NCI-H524 treated with DMSO at 0.1 percent for 48 hours (cell line): ENCODE measurements at places on chromosomes 3 and 15.

GRCh38 chr3:113498221-113499005, 16.5 kb downstream of the SPICE1 start:
- DNase-seq = no peak

DNA sequence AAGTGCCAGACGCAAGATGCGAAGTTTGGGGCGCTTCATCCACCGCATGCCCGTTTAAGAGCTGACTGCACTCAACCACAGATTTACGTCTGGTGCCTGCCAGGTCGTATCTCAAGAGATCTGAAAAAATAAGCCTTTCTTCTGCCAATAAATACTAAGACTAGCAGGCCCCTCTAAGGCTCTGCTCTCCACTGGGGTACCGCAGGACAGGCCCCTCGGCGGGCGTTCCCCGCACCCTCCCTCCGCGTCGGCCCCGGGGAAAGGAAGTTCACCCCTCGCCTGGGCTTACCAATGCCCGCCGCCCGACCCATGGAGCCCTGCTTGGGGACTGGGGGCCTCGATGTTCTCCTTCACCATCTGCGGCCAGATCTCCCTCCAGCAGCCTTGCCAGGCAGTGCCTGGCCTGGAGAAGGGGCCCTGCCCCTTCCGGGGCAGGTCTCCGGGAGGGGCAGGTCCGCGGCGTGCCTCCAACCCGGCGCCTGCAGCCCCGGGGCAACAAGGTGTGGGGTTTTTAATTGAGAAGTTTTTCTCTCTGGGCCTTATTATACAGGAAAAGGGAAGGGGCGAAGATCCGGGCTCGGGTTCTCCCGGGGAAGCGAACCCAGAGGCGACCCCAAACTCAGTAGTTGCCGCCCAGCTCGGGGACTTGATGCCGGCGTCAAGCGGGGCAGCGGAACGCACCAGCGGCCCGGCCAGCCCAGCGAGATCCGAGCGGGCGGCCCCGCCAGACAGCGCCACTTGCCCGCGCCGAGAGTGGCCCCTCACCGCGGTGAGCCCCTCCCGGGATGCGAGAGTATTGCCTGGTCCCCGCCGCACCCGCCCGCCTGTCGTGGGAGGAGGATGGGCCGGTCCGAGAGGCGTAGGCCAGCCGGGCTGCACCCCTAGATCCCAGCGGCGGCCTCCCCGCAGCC, 735 bp downstream of the GOLGA8B start:
- DNase-seq = no peak

GRCh38 chr3:17444865-17445264, 297.6 kb downstream of the TBC1D5 start:
- no peak for DNase-seq

DNA sequence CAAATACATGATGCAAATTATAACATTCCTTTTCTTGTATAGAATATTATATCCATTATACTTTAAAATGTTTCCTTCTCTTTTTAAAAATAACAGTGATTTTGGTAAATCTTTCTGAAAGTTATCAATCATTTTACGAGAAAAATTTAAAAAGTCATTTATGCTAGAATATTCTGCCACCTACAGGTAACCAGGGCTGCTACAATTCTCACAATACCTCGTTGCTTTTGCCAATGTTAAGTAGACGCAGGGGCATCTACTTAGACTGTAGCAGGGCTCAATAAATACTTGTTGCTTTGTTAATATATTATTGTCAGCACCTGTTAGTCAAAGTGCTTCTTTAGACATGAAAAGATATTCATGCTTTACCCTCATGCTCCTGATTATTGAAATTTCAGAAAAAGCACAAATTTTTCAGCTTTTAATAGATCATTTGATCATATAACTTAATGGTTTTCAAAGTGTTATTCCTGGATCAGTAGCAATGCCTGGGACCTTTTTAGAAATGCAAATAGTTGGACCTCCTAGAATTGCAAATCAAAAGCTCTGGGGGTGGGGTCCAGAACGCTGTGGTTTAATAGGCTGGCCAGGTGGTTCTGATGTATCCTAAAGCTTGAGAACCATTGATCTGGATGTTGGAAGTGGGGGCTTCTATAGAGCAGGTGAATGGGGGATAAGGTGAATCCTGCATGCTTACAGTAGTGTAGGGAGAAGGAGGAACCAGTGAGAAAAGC, 223.6 kb upstream of the PDZRN3 start:
- peak; percentile 6 for DNase-seq

GRCh38 chr3:170508291-170508690, 77.6 kb downstream of the SLC7A14 start:
- no peak for DNase-seq

GRCh38 chr3:42270561-42270960, 4.6 kb upstream of the CCK start:
- peak; percentile 88 for DNase-seq

DNA sequence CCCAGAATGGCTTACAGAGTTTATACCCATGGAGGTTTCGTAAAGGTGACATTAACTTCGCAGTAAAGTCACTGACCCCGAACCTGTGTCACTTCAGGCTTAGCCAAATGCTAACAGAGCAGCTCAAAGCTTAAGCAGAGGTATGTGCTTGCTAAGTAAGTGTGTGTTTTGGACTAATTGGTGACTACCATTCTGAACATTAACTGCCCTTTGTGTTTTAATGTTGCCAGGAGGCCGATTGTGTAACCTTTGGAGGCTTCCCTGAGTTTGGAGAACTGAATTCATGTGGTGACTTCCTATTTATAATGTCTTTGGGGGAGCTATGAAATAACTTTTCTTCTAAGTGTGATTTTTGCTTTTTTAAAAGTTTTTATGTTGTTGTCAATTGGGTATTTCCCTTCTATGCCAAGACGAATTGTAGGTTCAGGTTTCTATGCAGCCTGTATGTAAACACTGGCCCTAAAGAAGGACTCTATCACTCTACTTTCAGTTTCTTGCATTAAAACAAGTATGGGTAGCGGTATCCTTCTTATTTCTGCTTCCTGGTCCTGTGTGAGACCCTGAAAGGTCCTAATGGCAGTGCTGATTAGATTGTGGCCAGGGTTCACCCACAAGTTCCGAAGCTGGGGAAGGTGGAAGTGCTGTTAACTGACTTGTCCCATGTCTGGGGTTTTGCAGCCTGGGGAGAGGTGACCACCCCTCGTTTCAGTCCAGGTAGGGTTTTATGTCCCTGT, 86.3 kb downstream of the IGF1R start:
- no peak for DNase-seq

- no peak for DNase-seq
Measured at GRCh38 chr15:33098094-33099058, 96.1 kb downstream of the FMN1 start.

DNA sequence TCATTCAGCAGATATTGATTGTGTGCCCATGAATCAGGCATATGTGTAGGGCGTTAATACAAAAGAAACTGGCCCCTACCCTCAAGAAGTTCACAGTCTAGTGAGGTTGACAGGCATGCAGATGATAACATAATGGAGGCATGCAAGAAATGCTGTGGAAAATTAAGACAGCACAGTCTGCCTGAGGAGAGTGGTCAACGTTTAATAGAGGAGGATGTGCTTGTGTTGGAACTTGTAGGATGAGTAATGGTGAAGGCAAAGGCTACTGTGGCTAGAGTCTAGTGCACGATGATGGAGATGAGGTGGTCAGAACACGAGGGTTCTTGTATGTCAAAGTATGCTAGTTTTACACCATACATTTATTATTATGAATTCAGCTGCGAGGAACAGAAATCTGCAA, 295.7 kb downstream of the SOX2 start:
- no peak for DNase-seq

DNA sequence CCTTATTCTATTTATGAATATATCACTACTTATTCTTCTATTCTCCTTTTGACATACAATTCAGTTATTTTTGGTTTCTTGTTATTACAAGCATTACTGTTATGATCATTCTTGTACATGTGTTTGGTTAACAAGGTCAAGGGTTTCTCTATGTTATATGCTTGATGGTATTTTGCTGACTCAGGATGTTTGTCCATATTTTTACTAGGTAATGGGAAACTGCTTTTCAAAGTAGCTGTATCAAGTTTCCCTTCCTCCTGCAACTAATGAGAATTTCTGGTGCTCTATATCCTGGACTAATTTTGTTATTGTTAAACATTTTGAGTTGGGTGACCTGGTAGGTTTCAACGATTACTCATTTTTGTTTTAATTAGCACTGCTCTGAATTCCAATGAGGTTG, 841.0 kb downstream of the OTOL1 start:
- DNase-seq = no peak

DNA sequence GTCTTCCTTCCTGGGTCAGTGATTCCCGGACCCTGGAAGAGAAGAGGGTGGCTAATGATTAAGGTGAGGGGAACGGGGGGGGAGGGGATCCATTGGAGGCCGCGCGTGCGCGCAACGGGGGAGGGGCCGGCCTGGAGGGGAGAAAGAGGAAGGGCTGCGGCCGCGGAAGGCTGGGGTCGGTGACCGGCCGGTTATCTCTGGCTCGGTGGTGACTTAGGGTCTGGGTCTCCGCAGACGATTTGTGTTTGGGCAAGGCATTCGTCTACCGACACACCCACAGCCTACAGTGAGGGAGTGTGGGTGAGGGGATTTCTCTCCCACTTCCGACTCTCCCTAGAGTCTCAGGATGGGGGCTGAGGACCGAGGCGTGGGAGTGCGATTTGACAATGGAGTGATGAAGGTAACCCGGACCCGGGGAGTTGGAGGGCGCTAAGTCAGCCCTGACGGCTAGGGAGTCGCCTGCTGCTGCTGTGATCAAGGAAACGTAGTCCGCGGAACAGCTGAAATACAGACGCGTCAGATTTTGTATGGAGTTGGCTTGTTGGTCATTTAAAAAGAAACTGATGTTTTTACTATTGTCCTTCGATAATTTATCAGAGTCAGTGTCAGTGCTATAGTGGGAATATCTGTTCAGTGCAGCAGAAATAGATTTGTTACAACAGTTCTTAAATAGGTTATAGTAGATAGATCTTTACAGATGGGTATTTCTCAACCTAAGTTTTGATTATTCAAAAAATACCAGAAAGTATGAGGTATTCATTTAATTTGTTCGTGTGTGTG, 733 bp downstream of the RNF111 start:
- peak; percentile 16 for DNase-seq

DNA sequence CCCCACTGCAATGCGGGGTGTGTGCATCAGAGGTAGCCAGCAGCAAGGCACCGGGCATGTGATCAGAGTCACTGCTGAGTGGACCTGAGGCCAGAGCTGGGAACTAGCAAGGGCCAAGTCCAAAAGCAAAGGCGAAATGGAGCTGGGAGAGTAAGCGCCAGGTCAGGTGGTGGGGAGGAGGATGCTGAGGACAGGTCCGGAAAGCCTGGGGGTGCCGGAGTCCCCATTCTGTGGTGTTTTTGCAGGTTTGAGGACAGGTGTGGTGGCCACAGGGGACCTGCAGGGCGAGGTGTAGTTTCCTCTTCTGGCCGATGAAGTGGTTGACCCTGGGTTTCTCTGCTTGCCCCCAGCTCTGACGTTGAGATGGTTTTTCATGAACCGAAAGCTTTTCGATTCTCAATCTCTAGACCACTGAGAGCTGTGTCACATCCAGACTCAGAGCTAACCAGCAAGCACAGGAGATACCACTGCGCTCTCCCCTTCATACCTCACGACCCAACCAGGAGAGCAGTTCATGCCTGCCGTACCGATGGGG, 35.0 kb upstream of the HES1 start:
- DNase-seq = no peak

DNA sequence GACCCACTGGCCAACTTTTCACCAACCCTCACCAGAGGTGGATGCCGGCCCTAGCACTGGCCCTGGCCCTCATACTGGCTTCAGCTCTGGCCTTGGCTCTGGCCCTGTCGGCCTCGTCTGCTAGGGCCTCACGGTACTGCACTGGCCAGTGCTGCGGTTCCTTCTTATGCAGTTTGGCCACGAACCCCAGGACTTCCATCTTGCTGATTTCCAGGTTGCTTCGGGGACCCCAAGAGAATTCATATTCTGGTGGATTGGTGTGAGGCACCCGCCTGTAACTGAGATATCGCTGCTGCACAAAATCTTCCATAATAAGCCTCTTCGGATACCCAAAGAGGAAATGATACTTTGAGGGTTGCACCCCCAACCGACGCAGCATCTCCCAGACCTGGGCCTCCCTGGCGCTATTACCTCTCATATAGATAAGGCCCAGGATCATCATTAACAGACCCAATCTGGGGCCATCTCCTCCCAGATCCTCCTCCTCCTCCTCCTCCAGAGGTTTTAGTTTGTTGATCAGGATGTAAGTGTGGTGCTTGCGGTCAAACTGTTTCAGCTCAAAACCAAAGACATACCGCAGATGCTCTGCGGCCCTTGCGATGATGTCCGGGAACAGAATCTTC, 883 bp downstream of the MAGEF1 start:
- no peak for DNase-seq

GRCh38 chr3:58291671-58292338, 14.2 kb upstream of the RPP14 start:
- DNase-seq = no peak
